Endothelial cell of umbilical vein (primary cell): ENCODE measurements at places on chromosomes 3 and 15.

GRCh38 chr3:187802928-187803259, 57.6 kb upstream of the BCL6 start:
- no peak for DNase-seq

- DNase-seq: no peak
Observed at GRCh38 chr15:45157974-45158373, 28.2 kb downstream of the DUOX1 start.

DNA sequence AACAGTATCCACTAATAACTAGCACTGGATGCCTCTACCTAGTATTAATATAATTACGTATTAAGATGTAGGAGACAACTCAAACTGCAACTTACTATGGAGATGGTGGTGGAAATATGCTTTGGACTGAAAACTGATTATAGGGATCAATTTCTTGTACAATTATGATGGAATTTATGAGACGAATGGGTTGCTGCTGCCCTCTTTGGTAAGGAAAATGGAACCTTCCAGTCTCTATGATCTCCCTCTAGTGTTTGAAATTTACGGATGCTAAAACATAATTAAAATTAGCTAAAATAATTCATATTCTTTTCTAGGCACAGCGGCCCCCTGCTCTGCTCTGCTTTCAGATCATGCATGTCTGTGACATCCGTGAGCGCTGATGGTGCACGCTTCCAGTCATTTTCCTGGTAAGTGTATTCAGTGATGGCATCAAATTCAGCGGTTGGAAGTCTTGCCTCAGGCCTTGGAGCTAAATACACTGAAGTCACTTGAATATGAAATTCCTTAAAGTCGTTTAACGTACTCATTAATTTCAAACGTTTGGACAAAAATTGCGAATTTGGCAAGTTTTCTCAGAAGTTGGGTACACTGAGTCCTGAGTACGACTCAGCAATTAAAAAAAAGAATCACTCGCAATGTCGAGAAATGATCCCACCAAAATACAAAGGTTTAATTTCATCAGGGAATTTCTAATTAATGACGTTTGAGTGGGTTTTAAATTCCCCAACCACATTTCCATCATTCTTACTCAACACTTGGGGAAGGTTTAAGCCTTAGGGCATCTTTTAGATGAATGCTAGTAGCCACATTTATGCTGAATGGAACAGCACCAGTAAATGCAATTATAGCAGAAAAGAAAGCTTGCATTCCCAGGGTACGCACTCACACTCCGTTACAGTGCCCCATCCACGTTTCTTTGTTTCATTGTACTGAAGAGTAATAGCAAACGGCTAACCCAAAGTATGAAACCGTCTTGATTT, 132.6 kb downstream of the NR2F2 start:
- peak; percentile 29 for DNase-seq

DNA sequence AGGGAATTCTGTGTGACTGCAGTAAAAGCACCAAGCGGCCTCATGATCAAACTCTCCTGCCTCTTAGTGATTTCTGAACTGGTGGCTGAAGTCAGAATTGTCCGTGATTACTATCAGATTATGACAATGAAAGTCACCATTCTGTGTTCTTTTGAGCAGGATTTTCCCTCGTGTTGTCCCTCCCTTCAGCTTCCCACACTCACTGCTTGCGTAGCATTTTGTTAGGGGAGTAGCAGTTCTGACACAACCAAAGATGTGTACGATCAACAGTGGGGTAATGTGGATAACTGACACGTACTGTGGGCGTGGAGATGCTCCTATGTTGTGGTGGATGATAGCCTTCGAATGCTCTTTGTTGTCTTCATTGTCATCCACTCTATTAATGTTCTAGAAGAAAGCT, 67.8 kb upstream of the ICE2 start:
- DNase-seq: no peak

DNA sequence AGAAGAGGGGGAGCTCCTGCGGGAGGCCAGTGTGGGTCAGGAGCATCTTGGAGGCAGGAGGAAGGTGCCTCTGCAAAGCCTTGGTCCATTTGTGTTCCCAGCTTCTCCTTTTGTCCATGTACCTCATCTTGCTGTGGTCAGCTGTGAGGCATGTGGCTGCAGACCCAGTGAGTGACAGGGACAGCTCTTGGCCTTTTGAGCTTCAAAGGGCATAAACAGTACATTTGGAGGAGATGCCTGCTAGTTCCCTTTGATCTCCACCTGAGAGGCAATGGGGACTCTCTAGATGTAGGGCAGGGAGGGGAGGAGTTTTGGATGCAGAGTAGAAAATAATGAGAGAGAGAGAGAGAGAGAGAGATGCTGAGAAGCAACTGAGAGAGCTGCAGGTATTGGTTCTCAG, 270.0 kb downstream of the TLE3 start:
- no peak for DNase-seq

DNA sequence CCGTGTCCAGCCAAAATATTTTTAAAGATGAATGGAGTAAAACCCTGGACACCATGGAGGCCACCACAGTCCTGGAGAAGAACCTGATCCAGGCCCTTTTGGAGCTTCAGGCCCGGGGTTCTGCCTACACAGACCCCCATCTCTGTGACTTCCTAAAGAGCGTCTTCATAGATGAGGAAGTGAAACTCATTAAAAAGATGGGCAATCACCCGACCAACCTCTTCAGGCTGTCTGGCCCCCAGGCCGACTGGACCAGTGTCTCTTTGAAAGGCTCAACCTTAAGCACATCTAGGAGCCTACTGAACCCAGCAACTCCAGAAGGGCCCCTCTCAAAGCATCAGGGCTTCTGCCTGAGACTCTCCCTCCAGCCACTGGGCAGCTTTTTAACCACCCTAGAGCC, 107.9 kb upstream of the FAM174B start:
- no peak for DNase-seq

DNA sequence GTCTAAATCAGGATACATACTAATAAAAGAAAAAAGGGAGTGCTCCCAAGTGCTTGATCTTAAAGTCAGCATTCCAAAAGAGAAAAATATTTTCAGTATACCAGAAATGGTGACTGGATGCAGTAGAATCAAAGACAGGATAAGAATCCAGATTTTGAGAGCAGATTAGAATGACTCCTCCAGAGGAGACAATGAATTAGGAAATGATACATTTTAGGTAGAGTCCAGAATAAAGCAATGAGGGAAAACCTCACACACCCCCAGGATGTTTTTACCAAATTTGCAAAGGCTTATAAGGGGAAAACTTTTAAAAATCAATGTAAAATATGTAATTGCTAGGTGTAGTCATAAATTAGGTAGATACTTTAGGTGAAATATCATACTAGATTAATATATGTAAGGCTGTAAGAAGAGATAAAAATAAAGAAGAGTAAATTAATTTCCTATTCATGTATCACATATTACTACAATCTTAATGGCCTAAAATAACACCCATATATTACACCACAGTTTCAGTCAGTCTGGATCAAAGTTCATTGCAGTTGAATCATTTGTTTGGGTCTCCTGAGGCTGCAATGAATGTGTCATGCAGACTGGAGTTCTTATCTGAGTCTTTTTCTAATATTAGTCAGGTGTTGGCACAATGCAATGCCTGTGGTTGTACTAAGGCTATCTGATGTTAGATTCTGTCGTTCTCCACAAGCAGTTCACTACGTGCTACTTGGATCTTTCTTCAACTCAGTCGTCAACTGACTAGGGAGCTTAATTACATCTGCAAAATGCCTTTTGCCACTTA, 547.8 kb upstream of the EPHA6 start:
- peak; percentile 81 for DNase-seq

DNA sequence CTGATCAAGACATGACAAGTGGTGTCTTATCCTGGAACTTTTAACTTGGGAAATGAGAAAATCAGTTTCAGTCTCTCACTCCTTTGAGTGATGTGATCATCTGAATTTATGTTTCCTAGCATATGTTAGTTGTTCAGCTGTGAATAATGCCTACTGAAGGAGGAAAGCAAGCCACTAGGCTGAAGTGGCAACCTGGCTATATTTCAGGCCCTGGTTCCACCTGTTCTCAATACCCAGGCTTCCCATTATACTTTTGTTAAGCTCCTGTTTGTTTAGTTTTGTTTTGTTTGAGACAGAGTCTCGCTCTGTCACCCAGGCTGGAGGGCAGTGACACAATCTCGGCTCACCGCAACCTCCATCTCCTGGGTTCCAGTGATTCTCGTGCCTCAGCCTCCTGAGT, 243.8 kb downstream of the ALCAM start:
- DNase-seq: no peak

GRCh38 chr3:112610121-112610520, 30.8 kb downstream of the CCDC80 start:
- no peak for DNase-seq

DNA sequence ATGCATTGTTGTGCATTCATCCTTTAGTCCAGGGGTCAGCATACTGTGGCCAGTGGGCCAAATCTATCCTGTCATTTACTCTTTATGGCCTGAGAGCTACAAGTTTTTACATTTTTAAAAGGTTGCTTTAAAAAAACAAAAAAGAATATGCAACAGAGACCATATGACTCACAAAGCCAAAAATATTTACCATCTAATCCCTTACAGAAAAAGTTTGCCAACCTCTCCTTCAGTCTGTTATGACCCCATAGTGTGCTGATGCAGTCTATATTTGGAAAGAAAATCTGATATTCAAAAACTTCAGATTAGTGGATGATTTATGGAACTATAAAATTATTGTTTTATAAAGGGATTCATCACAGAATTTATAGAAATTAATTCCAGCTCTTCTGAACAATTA, 237.5 kb upstream of the IL12A start:
- no peak for DNase-seq

GRCh38 chr3:169133178-169134161, 530.0 kb downstream of the MECOM start:
- DNase-seq: peak; percentile 83

DNA sequence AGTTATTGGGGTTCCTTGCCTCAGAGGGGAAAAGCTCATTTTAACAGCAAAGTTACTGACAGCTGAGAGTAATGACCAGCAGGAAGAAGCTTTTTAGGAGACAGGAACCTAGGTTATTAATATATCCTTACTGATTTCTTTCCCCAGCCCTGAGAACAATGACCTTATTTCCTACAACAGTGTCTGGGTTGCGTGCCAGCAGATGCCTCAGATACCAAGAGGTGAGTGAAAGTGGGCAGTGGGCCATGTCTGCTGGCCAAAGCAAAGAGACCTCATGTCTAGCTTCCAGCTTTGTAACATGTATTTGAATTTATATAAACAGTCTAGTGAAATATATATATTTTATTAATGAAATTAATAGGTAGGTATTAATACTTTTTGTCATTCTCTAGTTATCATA, 5.0 kb downstream of the CCNDBP1 start:
- DNase-seq: peak; percentile 82

- no peak for DNase-seq
Observed at GRCh38 chr3:13012221-13012691, 61.0 kb downstream of the IQSEC1 start.

GRCh38 chr15:101526442-101526841, 36.9 kb upstream of the PCSK6 start:
- DNase-seq: no peak

DNA sequence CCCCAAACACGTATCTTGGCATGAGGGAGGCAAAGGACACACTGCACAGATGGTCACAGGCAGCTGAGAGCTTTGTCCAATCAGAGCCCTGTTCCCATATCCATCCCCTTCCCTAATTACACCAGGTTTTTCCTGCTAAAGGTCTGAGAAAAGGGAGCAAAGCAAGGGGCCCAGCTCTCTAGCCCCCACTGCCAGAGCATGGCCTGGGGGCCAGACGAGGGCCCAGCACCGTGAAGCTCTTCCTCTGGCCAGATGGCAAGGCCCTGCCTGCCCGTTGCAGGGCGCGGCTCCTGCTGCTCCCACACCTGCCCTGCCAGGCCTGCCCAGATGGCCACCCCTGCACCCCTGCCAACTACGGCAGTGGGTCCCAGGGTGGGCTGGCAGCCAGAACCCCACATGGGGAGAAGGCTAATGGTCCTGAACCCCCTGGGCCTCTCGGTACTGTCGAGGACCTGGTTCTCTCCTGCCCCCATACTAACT, 3.2 kb downstream of the SHF start:
- DNase-seq: no peak

DNA sequence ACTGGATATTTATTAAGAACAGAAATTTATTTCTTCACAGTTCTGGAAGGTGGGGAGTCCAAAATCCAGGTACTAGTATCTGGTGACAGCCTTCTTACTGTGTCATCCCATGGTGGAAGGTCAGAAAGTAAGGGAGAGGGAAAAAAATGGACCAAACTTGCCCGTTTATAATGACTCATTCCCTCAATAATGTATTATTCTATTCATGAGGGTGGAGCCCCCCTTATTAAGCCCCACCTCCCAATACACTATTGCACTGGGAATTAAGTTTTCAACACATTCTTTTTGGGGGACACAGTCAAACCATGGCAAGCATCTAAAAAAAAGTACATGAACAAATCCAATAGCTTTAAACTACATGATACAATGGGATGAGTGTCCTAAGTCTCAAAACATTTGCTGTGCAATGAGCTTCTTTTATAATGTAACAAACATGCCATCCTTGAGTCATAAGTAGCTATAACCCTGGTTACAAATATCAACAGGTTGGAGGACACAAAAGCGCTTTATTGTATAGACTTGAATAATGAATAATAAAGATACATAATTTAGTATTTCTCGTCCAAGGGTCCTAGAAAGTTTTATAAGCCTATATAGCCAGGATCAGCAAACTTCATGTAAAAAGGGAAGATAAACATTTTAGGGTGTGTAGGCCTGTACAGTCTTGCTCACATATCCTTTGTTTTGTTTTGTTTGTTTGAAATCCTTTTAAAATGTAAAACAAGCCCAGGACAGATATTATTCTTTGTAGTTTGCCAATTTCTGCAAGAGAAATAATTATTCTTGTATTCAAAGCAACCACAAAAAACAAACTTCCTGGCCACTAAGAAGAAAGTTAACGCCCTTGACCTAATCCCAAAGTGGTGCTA, 160.6 kb upstream of the RAP2B start:
- no peak for DNase-seq

- DNase-seq: no peak
Observed at GRCh38 chr15:56460071-56460470, 4.9 kb downstream of the MNS1 start.

- no peak for DNase-seq
Observed at GRCh38 chr3:31399271-31399670, 133.5 kb upstream of the STT3B start.
